Jurkat, Clone E6-1 (cell line): ENCODE measurements at places on chromosomes 2 and 18.

GRCh38 chr2:159165048-159165447 lies 121.5 kb downstream of the WDSUB1 start:
- no peak for DNase-seq

GRCh38 chr2:168855601-168856000 lies 34.6 kb downstream of the SPC25 start:
- no peak for DNase-seq

DNA sequence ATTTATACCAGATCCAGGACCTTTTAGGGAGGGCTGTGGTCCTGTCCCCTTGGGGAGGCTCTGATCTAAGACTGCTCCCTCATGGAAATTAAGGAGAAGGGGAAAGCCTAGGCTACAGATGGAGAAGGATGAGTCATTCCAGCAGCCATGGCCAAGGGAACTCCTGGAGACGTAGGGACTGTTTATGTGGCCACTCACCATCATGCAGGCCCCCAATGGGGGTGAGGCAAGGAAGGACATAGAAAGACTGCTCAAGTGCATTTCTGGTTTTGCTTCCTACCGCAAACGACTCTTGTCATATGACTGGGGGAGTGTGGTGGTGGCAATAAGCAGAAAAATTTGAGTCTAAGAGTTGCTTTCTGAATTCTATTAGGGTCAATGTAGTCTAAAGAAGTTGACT lies 54.0 kb upstream of the CYP1B1 start:
- DNase-seq = no peak

DNA sequence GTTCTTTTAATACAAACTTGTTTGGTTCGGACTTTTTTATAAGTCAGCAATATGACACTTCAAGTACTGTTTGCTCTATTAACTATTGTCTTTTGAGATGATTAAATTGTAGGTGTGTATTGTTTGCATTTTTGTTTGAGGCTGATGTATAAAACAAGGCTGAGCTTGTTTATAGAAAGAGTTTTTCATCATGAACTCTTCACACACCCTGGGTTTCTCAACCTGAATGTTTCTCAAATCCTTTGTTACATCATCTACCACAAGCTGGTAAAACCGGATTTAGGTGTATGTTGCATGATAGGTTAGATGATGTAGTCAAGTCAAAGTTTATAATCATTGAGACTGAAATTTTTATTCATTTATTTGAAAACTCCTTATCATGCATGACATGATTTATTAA lies 335.2 kb upstream of the LRATD1 start:
- DNase-seq = no peak

- DNase-seq = no peak
Measured at GRCh38 chr2:238165288-238165921, 6.6 kb downstream of the ERFE start.

- no peak for DNase-seq
Measured at GRCh38 chr18:50469380-50469781, 90.5 kb upstream of the MAPK4 start.

GRCh38 chr2:191249156-191249813 lies 4.1 kb downstream of the MYO1B start:
- DNase-seq = no peak

GRCh38 chr2:60095202-60095815 lies 458.1 kb downstream of the BCL11A start:
- peak; percentile 81 for DNase-seq

GRCh38 chr18:79548986-79549637 lies 130.5 kb upstream of the CTDP1 start:
- DNase-seq = no peak

- no peak for DNase-seq
Measured at GRCh38 chr2:72921088-72921851, 4.0 kb downstream of the EMX1 start.

GRCh38 chr2:105796131-105796638 lies 51.5 kb downstream of the NCK2 start:
- peak; percentile 88 for DNase-seq

DNA sequence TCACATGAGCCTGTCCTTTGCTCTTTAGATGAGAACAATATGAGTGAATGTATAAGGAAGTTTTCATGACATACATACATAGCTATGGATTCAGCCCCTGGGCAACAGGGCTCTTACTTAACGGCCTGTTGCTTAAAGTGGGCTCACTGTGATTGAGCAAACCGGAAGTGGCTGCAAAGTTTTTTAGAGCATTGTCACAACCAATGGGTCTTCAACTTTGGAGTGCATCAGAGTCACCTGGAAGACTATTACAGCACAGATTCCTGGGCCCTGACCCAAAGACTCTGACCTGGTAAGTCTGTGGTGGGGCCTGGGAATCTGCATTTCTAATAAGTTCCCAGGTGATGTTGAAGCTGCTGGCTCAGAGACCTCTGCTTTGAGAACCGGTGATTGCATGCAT lies 106.3 kb upstream of the SEC11C start:
- DNase-seq = no peak

GRCh38 chr2:8000870-8001269 lies 681.0 kb upstream of the ID2 start:
- peak; percentile 25 for DNase-seq
